Stimulated activated CD4-positive, alpha-beta T cell treated with anti-CD3 and anti-CD28 coated beads, TNF-alpha, amount 100 ng/mL, for 24 hours (primary cell): ENCODE measurements at places on chromosomes 3 and 15.

DNA sequence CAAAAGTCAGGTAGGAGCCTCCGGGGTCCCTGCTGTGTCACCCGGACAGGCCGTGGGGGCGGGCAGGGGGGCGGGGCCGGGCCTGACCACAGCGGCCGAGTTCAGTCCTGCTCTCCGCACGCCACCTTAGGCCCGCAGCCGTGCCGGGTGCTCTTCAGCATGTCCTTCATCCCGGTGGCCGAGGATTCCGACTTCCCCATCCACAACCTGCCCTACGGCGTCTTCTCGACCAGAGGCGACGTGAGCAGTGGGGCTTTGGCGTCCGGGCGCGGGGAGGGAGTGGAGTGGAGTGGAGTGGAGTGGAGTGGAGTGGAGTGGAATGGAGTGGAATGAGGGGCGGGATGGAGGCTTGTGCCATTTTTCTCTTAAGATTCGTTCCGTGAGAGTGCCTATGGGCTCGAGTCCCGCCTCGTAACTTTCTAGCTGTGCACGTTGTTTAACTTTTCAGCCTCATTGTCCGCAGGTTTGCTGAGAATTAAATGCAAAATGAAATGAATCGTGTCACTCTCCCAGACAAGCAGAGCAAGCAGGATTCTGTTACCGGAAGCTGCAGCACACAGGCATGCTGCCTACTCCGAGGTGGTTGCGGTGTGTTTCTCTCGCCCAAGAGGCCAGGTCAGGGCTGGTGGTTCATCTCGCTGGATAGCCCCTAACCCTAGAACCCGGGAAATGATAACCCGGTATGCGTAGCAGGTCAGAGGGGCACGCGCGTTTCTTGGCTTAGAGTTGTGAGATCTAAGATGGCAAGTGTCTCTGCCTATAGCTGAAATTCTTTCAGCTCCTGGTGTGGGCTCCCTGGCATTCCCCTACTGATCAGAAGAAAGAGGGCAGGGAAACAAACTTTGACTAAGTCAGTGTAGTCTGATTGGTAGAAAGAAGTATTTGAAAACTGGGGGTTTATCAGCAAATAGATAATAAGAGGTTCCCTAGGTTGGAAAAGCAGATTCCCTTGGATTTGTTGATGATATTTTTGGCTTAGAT lies at the start of gene FAH:
TSS of gene FAH (plus strand) at position 104 of the 981 bp plus-strand sequence. CDS start at position 160, 56 bp downstream.
- DNase-seq, result peak; percentile 40

DNA sequence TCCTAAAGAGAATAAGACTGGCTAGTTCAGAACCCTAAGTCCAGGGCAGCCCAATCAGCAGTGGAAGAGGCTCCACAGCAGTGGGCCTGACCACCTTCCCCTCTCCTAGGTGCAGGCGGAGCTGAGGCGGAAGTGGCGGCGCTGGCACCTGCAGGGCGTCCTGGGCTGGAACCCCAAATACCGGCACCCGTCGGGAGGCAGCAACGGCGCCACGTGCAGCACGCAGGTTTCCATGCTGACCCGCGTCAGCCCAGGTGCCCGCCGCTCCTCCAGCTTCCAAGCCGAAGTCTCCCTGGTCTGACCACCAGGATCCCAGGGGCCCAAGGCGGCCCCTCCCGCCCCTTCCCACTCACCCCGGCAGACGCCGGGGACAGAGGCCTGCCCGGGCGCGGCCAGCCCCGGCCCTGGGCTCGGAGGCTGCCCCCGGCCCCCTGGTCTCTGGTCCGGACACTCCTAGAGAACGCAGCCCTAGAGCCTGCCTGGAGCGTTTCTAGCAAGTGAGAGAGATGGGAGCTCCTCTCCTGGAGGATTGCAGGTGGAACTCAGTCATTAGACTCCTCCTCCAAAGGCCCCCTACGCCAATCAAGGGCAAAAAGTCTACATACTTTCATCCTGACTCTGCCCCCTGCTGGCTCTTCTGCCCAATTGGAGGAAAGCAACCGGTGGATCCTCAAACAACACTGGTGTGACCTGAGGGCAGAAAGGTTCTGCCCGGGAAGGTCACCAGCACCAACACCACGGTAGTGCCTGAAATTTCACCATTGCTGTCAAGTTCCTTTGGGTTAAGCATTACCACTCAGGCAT lies 33.7 kb downstream of the VIPR1 start:
- no peak for DNase-seq

GRCh38 chr3:187746059-187746441 lies 782 bp upstream of the BCL6 start:
- no peak for DNase-seq

GRCh38 chr3:20190991-20191390 lies 5.0 kb upstream of the SGO1 start:
- no peak for DNase-seq

- no peak for DNase-seq
Measured at GRCh38 chr3:59212128-59212779, 162.4 kb upstream of the CFAP20DC start.

- no peak for DNase-seq
Measured at GRCh38 chr3:72678867-72679266, 169.4 kb downstream of the SHQ1 start.

GRCh38 chr15:70528270-70528706 lies 235.1 kb downstream of the UACA start:
- DNase-seq, result no peak

- DNase-seq, result no peak
Measured at GRCh38 chr15:49890689-49891088, 228.3 kb downstream of the ATP8B4 start.

- DNase-seq, result no peak
Measured at GRCh38 chr3:152225201-152225600, 43.5 kb upstream of the MBNL1 start.

GRCh38 chr3:61094608-61095007 lies 156.6 kb downstream of the FHIT start:
- DNase-seq, result no peak

DNA sequence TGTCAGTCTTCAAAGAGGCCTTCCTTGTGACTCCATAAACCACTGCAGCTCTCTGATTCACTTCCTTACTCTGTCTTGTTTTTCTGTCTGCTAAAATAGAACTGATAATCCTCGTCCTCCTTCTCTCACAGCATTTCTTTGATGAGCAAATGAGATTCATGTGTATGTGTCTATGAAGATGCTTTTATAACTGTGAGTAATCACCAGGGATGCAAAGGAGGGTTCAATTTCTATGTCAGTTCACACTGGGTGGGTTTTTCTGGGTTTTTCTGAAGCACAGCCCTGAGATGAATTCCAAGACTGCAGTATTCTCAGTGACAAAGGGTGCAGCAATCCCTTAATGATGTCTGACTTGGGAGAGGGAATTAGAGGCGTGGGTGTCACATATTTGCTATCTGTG lies 746.6 kb upstream of the CFAP20DC start:
- DNase-seq, result no peak

DNA sequence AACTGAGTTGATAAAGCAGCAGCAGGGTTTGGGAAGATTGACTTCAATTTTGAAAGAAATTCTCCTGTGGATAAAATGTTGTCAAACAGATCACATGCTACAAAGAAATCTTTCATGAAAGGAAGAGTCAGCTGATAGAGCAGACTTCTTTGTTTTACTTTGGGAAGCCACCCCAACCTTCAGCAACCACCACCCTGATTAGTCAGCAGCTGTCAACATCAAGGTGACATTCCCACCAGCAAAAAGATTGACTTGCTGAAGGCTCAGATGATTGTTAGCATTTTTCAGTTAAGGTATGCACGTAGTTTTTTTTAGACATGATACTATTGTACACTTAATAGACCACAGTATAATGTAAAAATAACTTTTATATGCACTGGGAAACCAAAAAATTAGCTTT lies 87.6 kb upstream of the ACKR4 start:
- DNase-seq, result no peak

DNA sequence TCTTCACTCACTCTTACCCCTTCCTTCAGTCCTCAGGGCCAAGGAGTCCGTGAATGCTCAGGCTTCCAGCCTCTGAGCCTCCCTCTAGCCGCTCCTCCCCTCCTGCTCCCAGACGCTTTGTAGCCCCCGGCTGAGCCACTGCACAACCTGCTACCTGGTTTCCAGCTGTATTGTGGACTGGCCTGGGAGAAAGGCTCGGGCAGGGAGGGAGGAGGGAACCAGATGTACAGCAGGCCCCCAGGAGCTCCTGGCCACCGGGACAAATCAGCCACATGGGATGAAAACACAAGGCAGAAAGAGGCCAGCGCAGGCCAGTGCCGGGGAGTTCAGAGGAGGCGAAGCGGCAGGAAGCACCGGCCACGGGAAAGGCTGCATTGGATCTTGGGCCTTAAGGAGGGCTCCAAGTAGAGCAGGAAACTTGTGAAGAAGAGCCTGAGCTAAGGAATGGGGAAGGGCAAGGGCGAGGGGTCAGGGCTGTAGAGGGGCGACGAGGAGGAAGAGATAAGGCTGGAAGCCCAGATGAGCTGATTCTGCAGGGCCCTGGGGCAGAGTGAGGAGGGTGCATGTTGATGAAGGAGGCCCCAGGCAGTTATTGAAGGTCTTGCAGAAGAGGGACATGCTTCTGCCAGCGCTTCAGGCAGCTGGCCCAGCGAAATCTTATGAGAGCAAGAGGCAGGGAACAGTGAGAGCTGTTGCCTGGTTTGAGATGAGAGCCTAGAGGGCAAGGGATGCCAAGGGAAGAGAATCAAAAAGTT lies 14.3 kb downstream of the CPN2 start:
- no peak for DNase-seq

DNA sequence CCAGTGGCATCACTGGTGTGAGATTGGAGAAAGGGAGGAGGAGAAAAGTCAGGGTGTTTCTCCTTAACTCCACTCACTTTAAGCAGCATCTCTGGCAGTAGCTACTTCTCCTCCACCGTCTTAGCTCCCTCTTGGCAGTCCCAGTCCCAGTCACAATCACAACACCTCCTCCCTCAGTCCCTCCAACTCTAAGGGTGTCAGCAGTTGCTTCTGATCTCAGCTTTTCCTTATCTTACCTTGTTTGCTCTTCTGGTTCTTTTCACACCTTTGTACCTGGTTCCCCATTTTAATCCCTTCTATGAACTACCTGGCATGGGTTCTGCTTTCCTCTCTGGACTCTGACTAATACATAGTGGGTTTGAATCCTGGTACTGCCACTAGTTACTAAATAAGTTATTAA lies 188.3 kb upstream of the CTDSPL start:
- no peak for DNase-seq

DNA sequence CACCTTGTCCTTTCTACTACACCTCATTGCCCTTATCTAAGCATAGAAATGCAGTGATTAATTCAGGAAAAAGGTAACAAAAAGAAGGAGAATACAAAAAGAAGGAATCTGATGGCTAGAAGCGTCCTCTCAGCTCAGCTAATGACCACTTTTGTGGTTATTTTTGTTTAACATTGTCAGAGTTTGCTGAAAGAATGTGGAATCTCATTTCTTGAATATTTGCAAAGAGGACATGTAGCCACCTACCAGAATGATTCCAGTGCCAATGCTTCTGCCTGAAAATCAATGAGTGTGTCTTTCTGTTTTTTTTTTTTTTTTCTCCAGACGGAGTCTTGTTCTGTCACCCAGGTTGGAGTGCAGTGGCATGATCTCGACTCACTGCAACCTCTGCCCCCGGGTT lies 24.5 kb downstream of the NANOGP8 start:
- DNase-seq, result no peak

- DNase-seq, result no peak
Measured at GRCh38 chr3:141542989-141543388, 56.2 kb downstream of the RASA2 start.

DNA sequence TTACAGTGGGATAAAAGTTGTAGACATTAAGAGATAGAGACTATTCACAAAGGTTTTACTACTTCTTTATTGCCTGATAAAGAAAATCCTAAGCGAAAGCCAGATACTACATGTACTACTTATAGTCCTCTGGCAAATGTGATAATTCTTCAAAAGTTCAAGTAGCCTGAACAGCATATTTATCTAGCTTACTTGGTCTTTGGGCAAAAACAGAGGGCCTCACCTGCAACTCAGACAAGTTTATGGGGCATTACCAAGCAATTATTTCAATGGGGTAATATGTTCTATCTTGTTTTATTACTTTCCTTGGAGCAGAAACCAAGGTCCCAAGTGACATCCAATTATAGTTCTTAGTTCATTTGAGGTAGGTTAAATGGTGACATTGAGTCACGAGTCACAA lies 390.1 kb upstream of the ARHGEF26 start:
- DNase-seq, result no peak

GRCh38 chr3:140113996-140114788 lies 179.2 kb downstream of the CLSTN2 start:
- DNase-seq, result no peak

DNA sequence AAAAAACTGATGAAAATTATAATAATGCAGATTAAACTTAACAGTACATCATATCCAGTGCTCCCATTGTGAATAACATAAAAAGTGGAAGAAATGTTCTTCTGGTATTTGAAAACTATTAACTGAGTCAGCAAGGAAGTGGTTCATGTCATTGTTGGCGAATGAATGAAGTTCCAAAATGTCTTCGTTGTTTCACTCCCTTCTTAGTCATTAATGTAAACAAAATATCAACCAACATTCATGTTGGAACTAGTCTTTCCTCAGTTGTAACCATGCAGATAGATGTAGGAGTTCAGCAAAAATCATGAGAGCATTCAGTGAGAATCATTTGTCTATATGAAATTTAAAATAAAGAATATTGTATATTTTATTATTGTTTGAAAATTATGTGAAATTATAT lies 44.1 kb upstream of the ICE2 start:
- DNase-seq, result no peak

DNA sequence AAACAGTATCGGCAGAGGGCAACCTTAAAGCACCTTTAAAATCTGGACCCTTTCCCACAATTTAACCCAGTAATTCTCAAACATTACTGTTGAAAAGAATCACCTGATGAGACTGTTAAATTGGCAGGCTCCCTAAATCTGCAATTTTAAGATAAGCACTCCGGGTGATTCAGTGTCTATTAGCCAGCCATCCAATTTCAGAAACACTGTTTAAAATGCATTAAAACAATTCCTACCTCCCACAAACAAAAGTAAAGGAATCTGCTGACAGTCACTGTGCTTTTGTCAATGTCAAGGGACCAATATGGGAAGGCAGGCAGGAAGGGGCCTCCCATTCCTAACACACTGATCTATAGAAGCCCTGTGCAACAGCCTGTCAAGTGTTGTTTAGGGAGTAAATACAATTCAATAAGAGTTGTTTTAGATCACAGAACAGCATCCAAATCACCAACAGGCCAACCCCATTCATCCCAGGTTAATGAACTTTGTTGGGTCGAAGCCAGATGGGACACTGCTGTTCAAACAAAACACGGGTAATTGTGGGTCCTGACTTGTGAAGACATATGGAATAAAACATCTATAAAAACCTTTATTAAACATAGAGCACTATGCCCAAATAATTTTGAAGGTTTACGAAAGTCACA lies 21.4 kb downstream of the SIAH2 start:
- no peak for DNase-seq

- no peak for DNase-seq
Measured at GRCh38 chr15:27797765-27798164, 301.4 kb downstream of the OCA2 start.

DNA sequence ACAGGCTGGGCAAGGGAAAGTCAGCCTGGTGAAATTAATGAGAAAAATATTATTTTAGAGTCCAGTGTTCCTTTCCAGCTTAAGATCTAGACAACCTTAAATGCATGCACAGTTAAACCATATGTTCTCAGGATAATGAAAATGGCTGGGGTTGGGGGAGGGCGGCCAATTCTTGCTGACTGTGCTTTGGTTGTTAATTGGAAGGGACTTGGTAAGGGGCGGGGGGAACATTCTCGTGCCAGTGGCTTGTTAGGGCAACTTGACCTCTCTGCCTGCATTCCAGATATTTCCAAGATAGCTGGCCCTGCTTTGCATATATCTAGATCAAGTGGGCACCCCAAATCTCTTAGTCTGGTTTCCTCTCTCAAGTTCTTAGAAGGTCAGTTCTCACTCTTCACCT lies 112.5 kb downstream of the TOP2B start:
- no peak for DNase-seq
